AG20443 (cell line): ENCODE measurements at places on chromosomes 12 and 14.

- no peak for DNase-seq
These were observed 26.2 kb downstream of the BCL11B start for GRCh38 chr14:99245564-99246511.

GRCh38 chr14:103021684-103022001, 35.7 kb downstream of the CDC42BPB start:
- no peak for DNase-seq

DNA sequence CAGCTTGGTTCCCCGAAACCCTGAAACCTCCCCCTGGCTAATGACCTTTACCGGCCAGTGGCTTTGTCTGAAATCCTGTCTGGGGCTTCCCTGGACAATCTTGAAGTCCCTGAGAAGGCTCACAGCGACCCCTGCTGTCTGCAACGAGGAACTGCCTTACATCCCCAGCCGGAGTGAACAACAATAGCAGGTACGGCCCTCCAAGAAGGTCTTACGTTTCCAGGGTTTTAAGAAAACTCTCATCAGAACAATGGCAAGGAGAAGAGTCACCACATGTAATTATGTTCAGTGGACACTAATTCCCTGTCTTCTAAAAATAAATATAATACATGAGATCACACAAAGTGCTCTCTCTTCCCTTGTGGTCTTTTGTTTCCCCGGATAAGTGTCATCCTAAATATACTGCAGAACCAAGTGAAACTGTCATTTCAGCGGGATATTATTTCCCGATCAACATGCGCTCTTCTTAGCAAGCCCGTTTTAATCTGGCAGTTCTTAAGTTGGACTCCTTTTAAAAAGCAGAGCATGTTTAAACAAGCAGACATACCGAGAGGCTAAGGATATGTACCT, 53.3 kb downstream of the RBM19 start:
- peak; percentile 85 for DNase-seq

GRCh38 chr14:69333791-69334337, 64.2 kb downstream of the ERH start:
- no peak for DNase-seq

DNA sequence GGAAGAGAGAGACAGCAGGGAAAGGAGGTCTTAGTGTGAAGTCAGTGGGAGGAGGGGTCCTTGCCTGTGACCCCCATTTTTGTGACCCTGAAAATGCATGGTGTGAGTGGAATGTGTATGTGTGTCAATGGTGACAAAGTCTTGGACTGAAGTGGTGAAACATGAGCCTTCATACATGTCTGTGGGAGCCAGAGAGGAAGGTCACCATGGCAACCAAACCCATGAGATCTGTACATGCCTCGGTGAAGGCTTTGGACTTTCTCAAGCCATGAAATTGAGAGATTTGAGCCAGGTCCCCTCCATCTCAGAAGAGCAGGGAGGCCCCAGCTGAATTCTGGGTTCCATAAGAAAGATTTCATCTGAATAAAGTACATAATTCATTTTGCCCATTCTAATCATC, 108.7 kb downstream of the TTC8 start:
- DNase-seq = no peak

DNA sequence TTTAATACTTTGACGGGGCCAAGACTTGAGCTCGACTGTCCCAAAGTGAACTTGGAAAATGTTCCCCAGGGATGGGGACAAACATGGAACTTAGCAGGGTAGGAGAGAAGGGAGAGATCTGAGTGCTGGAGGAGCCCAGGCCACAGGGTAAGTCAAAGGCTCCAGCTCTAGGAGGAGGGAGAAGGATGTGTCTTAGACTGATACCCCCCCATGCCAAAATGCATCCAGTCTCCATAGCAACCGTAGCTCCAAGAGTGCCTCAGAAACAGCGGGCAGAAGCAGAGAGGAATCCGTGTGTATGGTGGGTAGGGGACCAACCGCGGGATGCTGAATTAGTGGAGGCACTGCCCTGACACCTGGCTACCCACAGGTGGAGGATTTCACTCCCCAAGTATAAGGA, 845 bp upstream of the AGAP2 start:
- DNase-seq = no peak

DNA sequence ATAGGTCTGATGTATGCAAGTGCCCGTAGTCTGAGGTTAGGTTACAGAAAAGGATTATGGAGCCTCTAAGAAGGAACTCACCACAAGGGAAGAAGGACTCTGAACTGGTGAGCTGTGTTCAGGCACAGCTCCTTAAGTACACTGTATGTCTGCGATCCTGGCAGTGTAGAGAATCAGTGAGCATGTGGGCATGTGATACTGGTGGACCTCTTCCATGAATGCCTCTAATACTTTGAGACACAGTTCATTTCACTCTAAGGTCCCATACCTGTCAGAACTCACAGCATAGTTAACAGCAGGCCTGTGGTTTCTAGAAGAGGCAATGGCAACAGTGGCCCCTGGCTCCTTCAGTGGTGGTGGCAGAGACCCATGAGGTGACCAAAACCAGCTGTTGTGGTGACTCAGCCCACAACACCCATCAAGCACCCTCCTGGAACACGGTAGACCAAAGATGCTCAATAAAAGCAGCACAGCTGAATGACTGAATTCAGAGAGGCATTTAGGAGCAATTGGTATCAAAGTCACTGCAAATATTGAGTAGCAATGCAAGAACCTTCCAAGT, 6.9 kb upstream of the OR6J1 start:
- DNase-seq = no peak

- DNase-seq = no peak
These were observed 1.0 kb downstream of the MAP3K12 start for GRCh38 chr12:53498235-53498630.

DNA sequence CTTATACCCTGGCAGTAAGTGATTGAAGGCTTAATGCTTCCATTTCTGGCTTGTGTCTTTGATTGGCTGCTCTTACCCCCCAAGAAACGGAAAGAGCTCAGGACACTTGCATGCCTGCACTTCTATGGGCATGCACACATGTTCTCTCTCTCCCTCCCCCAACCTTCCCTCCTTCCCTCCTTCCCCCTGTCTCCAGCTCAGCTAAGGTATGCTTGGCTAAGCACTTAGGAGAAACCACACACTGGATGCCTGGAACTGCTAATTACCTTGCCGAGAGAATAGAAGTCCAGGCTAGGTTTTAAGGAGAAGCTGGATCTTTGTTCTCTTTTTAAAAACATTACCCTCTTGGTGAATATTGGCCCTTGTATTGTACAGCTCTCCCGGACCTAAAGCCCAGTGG, 1072.8 kb upstream of the TMEM132C start:
- DNase-seq = no peak

- DNase-seq = peak; percentile 36
These were observed 444 bp downstream of the DRAM1 start for GRCh38 chr12:101877806-101878242.

DNA sequence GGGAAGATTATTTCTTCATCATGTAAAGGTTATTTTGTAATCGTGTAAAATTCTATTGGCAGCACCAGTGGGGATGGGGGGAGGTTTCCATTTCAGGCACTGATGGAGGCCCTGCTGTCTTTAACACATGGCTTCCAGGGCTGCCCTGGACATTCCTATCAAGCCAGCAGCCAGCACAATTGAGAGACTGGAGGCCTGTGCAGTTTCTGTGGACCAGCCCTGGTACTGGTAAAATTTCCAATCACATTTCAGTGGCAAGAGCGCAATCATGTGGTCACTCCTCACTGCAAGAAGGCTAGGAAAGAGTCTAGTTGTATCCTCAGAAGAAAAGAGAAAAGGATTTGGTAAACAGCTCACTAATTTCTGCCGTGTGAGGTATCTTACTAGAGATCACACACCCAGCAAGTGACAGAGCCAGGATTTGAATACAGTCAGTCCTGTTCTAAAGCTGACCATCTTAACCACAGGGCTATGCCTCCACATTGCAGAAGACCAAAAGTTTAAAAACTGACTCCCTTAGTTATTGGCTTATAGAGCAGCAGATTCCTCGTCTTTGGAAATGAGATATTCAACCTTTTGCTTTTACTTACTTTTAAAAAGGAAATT, 179.4 kb upstream of the ARHGAP5 start:
- peak; percentile 39 for DNase-seq

GRCh38 chr12:2691006-2691344, 103.8 kb upstream of the FKBP4 start:
- DNase-seq = no peak

DNA sequence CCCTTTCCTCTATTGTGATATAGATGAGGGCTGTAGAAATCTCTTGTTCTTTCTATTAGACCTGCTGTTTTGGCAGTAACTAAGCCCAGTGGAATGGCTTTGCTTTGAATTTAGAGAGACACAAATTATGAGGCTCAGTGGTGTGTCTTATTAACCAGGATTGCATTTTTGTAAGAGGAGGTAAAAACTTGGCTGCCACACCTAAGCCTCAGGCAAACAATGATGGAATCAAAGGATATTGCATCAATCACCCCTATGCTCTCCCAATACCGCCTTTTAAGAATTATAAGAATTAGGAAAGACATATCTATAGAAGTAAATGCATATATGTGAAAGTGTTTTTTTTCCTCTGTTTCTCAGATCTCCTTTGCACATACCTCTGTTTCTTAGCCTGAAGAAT, 63.3 kb downstream of the ACSS3 start:
- DNase-seq = no peak

GRCh38 chr12:32398816-32399369, 465 bp upstream of the FGD4 start:
- DNase-seq = no peak

DNA sequence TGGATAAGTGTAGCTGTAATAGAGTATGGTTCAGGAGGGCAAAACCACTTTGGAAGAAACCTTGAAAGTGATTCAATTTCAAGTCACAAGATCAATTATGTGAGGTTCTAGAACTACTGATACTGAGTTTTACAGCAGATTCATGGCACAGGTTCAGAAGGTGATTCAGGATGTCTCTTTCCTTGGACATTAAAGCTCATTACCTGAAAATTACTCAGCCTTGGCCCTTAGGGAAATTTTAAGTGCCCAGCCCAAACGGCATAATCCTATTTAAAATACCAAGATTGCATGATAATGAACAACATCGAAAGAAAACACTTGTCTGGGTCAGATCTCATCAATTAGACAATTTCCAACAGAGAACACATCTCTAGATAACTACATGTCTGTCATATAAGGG, 70.2 kb upstream of the SLC38A2 start:
- DNase-seq = no peak

DNA sequence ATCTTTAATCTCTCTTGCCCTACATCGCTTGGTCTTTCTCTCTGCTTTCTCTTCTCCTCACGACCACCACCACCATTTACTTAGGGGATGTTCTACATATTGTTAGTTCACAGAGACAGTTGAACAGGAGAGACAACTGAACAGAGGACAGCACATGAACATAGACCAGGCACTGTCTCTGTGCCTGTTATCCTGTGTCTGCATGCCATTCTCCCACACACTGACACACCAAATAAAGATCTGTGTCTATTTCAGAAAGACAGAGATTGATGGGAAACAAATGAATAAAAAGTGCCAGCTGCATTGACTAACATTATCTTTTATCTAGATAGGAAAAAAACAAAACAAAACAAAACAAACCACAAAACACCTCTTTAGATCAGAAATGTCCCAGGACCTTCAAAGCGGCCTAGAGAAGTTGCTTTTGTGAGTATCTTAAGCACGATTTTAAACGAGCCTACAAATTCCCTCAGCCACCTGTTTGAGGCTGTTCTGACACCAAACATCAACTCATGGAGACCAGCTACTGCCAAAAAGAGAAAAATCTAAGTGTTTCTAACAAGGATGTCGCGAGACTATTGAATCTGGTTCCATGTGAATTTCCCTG, 77.6 kb upstream of the PARP11 start:
- no peak for DNase-seq

- no peak for DNase-seq
These were observed 1140.7 kb upstream of the TMEM132C start for GRCh38 chr12:127126260-127126628.

DNA sequence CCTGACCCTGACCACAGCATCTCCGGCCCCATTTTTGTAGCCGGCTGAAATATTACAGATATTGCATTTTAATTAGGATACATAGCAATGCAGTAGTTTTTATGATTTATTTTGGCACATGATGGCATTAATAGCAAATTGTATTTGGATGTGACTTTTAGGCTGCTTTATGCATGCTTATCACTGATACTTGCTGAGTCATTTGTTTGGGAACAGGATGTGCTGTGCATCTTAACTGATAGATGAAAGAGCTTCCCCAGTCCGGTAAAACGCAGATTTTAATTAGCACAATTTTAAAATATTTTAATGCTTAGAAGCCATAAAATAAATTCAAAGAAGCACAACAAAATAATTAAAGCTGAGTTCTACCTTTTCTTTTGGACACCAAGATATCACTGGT, 90.7 kb downstream of the OTOGL start:
- no peak for DNase-seq

DNA sequence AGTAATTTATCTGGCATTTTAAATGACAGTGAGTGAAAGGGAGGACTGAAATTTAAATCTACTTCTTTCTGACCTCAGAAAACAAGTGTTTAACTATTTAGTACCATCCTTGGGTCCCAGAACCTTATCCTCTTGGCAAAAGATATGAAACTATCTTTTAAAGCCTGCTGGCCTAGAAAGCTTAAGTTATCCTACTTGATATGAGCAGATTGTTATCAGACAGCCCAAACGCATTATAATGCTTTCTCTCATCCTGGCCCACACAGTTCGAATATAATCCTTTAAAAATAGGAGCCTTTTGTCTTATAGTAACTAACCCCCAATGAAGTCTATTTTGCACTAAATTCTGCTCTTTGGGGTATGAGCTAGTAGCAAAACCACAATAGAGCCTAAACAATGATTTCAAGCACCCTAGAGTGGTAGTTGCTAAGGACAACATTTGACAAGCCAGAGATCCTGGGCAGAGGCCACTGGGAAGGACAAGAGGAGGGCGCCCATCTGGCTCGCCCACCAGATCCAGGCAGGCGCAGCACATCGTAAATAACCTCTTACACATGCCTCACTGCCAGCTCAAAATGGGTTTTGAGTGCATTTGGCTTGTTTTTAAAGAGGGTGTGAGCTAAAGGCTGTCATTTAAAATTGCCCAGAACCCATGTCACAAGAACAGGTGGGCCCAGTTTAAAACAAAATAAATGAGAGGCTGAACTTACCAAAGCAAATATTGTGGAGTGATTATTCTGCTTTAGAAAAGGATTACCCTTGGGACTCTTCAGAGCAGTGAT, 37.7 kb upstream of the CRY1 start:
- no peak for DNase-seq

DNA sequence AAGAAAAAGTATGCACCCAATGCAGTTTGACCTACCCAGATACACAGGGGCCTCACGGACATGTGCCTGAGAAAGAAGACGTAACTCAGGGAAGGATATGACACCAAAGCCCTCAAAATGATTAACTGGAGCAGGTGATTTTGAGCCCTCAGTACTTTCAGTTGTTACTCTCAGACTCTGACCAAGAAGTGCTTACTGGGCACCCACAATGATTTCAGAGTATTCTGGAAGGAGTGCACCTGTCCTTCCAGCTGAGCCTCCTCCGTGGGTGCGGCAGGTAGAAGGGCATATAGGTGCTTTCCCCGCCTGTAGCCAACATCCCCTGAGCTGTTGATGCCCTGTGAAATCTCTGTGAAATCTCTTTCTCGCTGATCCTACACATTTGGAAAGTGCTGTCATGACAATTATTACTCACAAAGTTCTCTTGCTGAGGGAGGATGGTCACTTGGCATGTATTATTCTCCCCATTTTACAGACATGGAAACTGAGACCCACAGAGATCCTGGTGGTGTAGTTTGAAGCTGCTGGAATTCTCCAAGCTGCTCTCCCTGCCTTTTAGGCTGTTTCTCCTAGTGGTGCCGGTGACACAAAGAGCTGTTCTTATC, 154.3 kb upstream of the CCND2 start:
- no peak for DNase-seq

GRCh38 chr12:68888243-68888642, 44.7 kb downstream of the CPM start:
- DNase-seq = no peak
